ENCODE measurements at places on chromosomes 6 and 20. TPM values are rescaled to one million over a fixed set of nuclear protein-coding genes. Genes with fewer than 3 reads are reported as not detected.
A peak's percentile ranks its signal among the peaks of the same experiment; 100 is the strongest.

Gene PNPLA1
- total RNA-seq: not detected

Gene GABRR1
- not detected for total RNA-seq

Gene MAP1LC3A
- total RNA-seq: 137 TPM

- DNase-seq: no peak
Measured at GRCh38 chr20:61449916-61450315, 197.9 kb downstream of the CDH4 start.

- DNase-seq: peak; percentile 15
Measured at GRCh38 chr20:3729811-3730540, 2.5 kb upstream of the HSPA12B start.

Gene GPX5
- total RNA-seq: not detected

- no peak for DNase-seq
Measured at GRCh38 chr6:158516098-158516497, 43.8 kb upstream of the TMEM181 start.

DNA sequence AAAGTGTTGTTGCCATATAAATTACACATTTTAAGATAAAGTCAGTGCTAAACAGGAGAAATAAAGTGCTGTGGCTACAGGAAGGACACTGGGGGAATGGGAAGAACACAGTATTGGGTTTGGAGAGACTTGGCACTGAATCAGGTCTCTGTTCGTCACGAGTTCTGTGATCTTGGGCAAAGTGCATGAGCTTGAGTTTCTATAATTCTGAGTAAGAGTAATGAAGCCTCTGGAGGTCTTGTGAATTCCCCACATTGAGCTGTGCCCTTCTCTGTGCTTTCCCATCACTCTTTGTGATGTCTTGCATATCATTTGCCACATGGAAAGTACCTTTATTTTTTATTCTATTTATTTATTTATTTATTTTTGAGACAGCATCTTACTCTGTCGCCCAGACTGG, 16.8 kb upstream of the EEF1A1 start:
- DNase-seq: no peak

- DNase-seq: no peak
Measured at GRCh38 chr20:50434653-50435396, 75.4 kb upstream of the PTPN1 start.

- DNase-seq: peak; percentile 56
Measured at GRCh38 chr6:166626177-166627032, 646 bp downstream of the RPS6KA2 start.

DNA sequence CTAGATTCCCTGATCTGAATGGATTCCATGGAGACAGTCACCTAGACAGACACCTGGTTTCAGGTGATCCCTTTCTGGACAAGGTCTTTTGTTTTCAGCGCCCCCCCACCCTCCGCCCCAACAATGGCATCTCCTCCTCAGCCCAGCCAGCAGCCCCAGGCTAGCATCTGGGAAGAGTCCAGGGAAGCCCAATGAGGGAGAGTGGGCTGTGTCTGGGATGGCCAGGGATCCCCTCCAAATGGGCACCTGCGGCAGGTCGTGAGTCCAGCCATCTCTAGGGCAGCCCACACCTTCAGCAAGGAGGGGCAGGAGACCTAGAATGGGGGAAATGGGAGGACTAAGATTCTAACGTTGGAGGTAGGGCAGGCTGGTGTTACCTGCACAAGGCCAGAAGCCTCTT, 1.2 kb upstream of the SLC24A3 start:
- DNase-seq: no peak

Gene MAS1
- total RNA-seq: not detected

DNA sequence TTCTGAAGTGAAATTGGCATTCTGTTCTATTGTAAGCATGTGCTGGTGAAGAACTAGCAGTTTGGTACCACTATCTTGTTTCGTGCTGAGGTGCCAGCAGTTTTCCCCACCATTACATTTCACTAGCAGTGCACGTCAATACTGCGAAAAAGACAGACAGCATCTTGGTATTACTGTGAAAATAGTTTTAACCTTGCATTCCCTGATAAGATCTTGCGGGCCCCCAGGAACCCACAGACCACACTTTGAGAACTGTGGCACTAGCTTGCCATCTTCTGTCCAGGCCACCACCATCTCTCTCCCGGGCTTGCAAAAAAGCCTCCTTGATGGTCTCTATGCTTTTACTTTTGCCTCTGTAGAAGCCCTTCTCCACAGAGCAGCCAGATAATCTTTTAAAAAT, 185.7 kb downstream of the BACH2 start:
- DNase-seq: no peak

DNA sequence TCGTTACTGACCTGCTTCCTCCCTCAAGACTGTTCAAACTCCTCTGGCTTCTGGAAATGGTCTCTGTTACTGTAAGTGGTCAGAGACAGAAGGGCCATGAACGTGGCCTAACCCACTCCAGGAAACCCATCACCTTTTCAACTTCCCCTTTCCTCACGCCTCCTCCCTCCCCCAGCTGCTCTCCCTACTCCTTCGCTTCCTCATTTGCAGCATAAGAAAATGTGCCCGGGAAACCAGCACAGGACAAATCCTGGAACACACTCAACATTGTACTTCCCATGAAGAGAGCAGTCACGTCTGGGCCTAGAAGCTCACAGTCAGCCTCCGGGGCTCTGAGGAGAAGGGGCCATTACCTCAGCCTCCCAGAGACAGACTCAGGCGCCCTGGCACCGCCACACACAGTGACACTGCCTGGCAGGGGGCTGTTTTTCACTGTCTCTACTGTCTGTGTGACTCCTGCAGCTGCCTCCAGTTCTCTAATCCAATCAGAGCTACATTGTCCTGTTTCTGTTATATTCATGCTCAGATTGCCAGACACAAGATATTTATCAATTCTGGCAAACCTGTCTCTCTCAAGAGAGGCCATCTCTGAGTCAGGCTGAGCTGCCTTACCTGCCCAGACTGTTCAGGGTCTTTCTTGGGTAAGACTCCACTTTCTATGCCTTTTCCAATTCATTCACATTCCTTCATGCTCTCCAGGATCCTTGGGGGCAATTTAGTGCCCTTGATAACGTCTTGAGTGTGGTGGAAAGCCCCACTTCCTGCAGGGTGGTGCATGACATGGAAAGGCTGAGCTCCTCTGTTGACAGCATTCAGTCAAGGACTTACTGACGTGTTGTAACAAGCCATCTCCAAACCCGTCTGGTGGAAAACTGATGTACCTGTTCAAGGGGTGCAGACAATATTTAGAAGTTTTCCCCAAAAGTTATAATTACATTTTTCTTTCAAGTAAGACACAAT, 242.2 kb downstream of the HIVEP2 start:
- DNase-seq: peak; percentile 31

DNA sequence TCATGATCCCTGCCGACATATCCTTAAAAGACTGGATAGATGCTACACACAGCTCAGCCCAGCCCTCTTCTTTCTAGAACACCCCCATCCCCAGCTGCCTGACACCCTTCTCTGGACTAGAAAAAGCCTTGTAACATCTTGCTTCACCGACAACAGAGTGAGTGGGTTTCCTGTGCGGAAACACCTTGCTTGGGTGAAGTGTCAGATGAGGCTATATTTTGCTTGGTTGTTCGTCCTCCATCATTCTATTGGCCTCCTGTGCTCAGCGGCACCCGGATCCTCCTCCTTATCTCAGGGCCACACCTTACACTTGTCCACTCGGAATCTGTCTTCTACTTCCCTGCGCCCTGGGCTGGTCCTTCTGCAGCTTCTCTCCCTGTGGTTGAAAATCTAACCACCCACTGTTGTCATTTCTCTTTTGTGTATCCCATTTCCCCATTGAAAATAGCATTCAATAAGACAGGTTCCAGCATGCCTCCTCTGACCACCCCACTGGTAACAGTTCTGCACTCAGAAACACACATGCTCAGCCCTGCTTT, 101.3 kb upstream of the MLN start:
- DNase-seq: no peak

DNA sequence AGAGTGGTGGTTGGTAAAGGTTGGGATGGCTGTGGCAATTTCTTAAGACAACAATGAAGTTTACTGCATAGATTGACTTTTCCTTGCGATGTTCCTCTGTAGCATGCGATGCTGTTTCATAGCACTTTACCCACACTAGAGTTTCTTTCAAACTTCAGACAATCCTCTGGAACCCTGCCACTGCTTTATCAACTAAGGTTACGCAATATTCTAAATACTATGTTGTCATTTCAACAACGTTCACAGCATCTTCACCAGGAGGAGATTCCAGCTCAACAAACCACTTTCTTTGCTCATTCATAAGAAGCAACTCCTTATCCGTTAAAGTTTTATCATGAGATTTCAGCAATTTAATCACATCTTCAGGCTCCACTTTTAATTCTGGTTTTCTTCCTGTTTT, 161.2 kb upstream of the NRSN1 start:
- no peak for DNase-seq

DNA sequence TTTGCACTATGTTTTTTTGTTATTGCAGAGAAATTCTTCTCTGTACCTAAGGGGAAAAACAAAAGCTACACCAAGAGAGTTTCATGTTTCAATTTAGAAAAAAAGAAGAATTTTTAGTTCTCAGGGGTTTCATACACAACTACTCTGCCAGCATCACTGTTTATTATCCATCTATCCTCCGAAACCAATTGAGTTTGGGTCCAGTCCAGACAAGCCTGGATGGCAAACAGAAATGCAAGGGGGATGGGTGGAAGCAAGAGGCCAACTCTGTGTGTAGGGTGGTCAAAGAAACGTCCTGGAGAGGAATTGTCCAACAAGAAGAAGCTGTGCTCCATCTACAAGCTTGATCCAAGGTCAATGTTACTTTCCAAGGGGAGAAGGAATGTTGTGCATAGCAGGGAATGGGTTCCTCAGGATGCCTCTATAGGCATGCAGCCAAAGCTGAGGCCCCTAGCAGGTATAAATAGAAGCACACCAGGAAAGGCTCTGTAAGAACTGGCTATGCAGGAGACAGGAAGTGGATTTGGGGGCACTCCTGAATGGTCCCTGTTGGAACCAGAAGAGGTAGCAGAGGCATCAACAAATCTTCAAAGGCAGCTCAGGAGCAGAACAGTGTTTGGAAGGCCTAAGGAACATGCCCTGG, 64.4 kb downstream of the FILIP1 start:
- no peak for DNase-seq

Gene BTN1A1
- not detected for total RNA-seq

- DNase-seq: no peak
Measured at GRCh38 chr6:137700751-137701477, 166.1 kb upstream of the TNFAIP3 start.

- DNase-seq: no peak
Measured at GRCh38 chr6:97841763-97842162, 558.7 kb upstream of the MMS22L start.

- no peak for DNase-seq
Measured at GRCh38 chr6:147207351-147207750, 3.1 kb downstream of the STXBP5 start.

Gene GNAS
- total RNA-seq: 1,575 TPM

DNA sequence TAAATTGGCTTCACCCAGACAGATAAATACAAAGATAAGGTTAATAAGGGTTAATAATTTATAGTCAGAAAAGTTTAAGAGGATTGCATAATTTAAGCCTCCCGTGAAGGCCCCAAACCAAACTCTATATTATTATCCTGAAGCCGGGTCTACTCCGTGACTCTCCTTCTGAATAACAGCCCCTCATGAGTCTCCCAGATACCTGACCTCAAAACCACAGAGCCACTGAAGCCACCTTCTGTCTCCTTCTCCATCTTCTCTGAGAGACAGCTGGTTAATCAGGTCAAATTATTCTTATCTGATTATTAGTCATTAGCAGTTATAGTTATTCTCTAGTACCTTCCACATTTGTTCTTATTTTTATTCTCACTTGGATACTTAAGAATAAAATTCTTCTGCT, 569.2 kb upstream of the AGPAT4 start:
- DNase-seq: no peak

DNA sequence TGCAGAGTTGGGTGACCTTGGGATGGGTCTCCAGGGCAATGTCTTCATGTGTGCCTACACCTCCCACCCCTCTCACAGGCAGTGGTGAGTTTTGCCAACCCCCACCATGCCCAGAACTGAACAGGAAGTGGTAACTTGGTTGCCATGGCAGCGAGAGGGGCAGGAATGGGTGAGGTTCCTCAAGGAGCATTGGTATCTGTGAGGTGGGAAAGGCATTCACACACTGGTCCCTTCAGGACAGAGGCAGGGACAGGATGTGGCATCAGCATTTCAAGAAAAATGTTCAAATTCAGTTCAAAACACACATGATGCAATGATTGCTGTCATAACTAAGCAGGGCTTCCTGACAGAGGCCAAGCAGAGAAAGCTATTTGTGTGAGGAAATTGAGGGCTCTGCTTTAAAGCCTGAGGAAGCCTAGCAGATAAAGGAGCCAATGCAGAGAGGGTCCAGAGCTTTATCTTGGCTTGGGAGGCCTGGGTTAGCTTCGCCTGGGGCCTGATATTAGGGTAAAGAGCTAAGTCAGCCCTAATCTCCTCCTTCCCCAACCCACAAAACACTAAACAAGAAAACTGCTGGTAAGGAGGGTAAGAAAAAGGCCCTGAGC, 551 bp downstream of the TREML2 start:
- DNase-seq: no peak

Gene NFATC2
- 2.3 TPM for total RNA-seq

DNA sequence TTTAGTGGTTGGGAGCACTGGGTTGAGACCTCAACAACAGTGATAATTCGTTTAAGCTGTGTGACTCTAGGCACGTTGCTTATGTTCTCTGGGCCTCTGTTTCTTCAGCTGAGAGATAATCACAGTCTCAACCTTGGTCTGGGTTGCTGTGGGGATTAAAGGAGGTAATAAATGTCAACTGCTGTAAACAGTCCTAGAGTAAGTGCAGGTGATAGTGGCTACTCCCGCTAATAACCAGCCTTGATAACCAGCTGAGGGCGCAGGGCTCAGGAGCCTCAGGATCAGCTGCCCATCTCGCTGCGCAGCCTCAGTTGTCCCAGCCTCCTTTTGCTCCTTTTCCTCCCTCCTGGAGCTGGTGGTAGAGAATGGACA, 58.0 kb downstream of the JARID2 start:
- DNase-seq: no peak

DNA sequence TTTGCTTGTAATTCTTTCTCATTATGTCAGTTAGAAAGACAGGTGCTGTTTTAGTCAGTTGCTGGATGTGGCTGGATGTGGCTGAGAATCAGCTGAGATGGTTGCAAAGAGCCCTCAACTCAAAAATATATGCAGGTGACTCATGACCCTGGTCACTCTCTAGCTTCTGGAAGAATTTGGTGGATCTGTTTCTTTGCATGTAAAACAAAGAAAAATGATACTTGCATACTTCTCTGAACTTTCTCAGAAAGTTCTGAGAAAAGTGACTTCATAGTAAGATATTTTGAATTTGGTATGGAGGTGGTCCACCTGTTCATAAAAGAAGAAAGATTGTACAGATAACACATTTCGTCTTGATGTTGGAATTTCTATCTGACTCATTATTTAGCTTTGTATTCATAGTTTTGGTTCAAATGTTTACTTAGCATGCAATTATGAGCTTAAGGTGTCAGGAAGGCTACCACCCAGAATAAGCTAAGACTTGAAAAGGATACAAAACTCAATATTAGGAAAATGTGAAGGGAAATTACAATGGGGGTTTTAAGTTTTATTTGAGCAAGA, 163.2 kb upstream of the OLIG3 start:
- no peak for DNase-seq
